Iris pigment epithelial cell (primary cell): ENCODE measurements at places on chromosomes 3 and 15.

DNA sequence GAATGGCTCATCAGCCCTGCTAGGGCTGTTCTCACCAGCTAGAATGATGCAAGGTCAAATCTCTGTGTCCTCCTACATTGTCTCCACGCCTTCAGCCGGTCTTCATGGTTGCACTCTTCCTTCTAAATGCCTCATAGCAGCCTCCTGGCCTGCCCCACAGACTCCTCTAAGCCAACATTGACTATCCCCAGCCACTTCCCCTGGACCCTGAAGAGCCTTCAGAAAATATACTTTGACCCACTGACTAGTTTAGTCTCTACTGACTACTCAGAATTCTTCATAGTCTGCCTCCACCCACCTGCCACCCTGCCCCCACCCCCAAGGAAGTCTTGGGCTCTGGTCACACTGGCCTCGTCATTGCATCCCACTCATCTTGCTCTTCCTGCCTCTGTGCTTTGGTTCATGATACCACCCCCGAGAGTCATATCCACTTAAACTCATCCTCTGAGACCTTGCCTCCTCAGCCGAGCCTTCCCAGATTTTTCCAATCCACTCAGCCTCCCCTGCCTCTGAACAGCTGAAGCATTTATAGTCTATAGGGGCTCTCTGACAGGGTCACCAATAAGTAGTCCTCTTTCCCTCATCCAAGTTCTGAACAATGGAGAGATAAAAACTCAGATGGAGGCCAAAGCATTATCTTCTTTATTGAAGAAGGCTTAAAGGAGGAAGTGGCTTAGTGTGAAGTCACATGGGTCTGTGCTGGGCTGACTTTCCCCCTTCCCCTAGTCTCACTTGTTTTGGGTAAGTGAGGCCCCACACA lies 9.5 kb upstream of the DOCK3 start:
- DNase-seq: no peak

DNA sequence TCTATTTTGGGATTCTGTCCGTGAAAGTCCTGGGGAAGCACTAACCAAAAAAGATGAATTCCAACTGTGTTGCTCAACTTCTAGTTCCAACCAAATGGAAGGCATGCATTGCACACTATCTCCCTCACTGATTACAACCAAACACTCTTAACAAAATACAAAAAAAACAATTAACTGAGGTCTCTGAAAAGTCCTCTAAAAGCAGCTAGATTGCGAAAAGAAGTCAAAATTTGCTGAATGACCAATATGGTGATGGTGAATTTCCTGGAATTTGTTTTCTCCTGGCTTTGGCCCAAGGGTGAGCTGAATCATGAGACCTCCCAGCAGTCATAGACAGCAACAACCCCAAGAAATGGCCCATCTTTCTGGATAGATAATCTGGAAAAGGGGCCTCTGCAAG lies 28.3 kb downstream of the CYP19A1 start:
- peak; percentile 49 for DNase-seq

DNA sequence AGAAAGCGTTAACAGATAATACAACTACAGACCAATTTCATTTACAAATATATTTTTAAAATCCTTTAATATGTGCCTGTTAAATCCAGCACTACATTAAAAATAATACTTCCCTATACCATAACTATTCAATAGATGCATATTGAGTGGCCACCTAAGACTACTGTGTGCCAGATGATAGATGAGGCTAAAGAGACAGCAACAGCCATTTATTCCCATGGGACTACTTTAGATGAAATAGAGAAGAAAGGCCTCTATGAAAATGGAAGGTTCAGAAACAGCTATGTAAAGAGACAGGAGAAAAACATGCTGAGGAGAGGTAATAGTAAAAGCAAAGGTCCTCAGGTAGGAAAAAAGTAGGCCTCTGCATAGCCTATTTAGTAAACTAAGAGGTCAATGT lies 358.1 kb downstream of the ULK4 start:
- DNase-seq: no peak

DNA sequence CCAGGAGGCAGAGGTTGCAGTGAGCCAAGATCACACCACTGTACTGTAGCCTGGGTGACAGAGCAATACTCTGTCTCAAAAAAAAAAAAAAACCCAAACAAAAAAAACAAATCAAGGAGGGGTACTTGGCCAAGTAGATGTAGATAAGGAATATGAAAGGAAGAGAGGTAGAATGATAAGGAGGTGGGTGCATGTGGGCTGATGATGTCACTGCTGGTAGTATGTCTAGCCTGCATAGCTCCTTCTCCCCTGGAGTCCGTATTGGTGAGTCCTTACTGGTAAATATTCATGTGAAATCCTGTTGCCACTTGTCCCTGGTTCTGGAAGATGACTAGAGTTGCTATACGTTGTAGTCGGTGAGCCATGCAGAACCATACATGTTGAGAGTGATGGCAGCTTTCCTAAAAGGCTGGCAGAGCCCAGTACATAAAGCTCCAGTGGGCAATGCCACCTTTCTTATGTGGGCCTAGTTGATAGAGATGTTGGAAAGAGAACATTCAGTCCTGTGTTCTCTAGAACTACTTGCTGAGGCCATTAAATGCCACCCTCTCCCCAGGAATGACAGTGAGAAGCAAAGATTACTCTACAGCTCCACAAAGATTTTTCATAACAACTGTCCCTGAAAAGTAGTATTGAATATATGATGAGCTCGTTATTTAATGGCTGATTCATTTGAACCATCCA lies 11.0 kb downstream of the KAT2B start:
- DNase-seq: no peak

- no peak for DNase-seq
These were observed 227.9 kb upstream of the NR2F2 start for GRCh38 chr15:96102631-96103030.

DNA sequence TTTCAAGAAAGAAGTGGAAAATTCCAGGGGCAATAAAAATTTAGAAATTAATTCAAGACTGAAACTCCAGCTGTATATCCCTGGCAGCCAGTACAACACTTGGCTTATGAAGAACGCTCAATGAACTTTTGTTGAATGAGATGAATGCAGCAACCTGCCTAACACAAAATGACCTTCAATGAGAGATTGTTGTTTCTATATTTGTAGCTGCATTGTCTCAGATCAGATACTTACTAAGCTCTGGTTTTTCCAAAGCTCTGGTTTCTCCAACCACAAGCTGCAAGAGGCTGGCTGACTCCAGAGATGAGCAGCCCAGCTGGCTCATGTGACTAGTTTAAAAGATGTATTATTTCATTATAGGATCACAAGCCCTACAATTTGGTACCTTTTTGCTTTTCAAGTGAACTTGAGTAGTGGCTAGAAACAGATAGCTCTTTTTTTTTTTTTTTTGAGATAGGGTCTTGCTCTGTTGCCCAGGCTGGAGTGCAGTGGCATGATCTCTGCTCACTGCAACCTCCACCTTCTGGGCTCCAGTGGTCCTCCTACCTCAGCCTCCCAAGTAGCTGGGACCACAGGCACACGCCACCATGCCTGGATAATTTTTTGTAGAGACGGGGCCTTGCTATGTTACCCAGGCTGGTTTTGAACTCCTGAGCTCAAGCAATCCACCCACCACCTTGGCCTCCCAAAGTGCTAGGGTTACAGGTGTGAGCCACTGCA lies 57.4 kb downstream of the UMPS start:
- DNase-seq: peak; percentile 76

DNA sequence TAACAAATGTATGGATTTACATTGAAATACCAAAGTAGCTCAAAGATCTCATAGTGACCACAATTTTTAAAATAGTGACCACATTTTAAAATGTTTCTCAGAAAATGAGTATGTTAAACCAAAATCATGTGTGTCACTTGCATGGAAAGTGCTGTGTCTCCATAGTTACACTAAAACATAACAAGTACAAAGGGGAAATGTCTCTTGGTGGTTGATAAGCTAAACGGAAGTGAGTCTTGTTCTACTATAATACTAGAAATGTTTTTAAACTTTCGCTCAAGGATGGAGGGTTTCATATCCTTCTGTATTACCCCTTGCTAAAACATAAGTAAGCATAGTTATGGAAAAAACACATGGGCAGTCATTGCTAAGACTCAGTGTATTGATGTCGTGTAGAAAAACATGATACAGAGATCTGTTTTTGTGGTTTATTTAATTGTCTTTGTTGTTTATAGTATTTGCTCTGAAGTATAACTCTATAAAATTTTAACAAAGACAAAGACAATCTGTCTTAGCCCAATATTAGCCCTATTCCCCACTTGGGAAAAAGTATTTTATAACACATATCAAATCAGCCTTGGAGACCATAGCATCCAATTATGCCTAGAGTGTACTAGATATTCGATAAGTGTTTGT lies 27.0 kb upstream of the DENND4A start:
- DNase-seq: peak; percentile 48

DNA sequence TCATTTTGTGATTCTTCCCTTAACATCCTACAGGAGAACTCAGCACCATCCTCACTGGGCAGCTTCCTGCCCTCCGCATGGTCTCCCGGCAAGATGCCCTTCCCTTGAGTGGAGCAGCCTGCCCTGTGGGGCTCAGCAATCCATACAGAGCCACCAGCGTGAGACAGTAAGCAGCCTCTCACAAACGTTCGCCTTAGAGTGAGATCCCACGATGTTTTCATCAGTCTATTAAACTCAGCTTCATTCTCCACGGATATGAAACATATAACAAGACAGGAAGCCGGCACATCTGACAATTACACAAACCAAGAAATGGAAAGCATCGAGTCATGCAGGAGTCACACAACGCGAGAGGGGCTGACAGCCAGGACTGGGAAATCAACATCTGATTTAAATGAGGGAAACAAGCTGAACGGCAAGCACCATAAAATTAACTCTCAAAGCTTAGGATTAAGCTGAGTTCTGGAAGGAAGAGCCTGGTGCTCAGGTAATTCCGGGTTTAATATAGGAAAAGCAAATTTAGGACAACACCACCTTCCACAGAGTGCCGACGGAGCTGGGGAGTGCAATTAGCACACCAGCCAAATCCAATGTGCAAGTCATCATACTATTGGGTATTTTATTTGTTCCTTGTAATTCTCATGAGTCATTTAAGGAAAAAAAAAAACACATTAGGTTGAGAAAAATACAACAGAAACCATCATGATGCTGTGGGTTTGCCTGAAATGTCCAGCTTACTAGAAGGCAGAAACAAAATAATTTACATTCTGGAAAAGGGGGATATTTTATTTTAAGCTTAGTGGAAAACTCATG lies 272.0 kb downstream of the OCA2 start:
- DNase-seq: peak; percentile 14

GRCh38 chr3:58183891-58184290 lies 26.9 kb downstream of the DNASE1L3 start:
- DNase-seq: no peak

GRCh38 chr3:104438706-104439105 lies 928.0 kb upstream of the ALCAM start:
- no peak for DNase-seq

GRCh38 chr3:185555101-185555501 lies 2.7 kb upstream of the LIPH start:
- peak; percentile 41 for DNase-seq

- DNase-seq: no peak
These were observed 8.6 kb downstream of the PAK6 start for GRCh38 chr15:40247406-40247971.

GRCh38 chr15:39663704-39664250 lies 82.9 kb downstream of the THBS1 start:
- peak; percentile 21 for DNase-seq

DNA sequence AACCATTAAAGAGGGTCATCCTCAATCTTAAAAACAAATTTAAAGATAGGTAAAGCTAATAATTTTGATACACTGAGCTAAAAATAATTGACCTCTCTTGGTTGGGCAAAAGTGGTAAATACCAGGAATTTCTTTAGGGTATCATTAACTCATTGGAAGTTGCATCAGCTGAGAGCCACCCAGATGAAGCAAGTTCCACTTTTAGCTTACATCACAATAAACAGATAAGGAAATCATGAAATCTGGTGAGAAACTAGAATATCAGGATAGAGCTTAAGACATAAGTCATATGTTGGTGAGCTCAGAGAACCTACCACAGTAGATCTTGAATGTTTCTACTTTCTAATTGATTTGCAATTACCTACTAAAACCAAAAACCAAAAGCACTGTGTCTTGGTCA lies 97.4 kb upstream of the SLC2A2 start:
- peak; percentile 52 for DNase-seq

DNA sequence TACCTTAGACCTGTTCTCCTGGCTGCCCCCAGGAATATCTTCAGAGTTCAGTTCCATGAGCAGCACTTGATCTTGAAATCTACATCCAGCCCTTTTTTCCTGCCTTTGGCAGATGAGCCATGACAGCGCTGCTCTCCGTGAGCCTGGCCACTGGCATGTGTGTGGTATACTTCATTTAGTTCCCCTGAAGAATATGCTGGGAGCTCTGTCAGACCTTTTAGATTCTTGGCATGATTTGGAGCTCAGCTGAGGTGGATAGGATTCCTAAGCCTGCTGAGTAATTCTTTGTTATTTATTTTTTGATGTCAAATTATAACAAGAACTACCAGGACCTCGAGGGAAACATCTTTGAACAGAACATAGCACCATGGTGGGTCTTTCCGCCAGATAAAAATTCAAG lies 121.7 kb downstream of the EDEM1 start:
- DNase-seq: peak; percentile 7

- DNase-seq: no peak
These were observed 894.0 kb downstream of the NTRK3 start for GRCh38 chr15:87362531-87362930.

DNA sequence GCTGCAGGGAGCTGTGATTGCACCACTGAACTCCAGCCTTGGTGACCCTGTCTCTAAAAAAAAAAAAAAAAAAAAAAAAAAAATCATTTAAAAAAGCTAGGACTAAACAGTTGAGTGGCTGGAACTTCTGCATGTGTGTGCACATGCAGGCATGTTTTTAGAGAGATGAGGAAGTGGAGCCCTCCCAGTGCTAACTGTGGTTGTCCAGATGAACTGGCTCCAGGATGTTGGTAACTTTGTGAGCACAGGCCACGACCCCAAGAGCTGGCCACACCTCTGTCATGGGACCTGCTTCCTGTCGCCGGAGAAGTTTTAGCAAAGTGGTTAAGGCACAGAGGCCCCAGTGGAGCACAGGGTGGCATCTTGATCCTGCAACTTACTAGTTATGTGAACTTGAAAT lies 27.0 kb downstream of the CHCHD6 start:
- DNase-seq: no peak

DNA sequence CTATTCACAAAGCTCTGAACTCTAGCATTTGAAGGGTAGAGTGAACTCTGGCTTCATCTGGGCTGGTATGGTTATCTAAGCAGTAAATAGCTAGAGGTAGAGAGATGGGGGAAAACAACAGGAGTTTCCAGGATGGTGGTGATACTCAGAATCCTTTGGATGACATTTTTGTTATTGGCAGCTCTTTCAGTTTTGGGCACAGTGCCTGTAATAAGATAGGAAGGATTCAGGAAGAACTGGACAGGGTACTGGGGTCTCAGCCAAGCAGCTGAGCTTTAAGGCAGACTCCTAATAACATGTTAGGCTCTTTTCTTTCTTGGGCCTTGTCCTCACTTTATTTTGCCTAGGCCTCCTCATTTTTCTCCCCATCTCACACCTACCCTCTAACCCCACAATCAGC lies 338.5 kb downstream of the CADM2 start:
- no peak for DNase-seq
